Osteocyte (in vitro differentiated cells): ENCODE measurements at places on chromosomes 12 and 14. TPM values are rescaled to one million over a fixed set of nuclear protein-coding genes. Genes with fewer than 3 reads are reported as not detected.

SUPT16H gene
- 82.5 and 85.6 TPM in 2 replicates for total RNA-seq

SERPINA1 gene
- not detected in 2 replicates for total RNA-seq

MGST1 gene
- total RNA-seq, result 17.8 and 17.9 TPM in 2 replicates

ZNF664 gene
- 133 and 134 TPM in 2 replicates for total RNA-seq

GLI1 gene
- total RNA-seq, result 3.5 and 7.7 TPM in 2 replicates

C14orf132 gene
- 84.8 and 86.9 TPM in 2 replicates for total RNA-seq

IFT81 gene
- 13.1 TPM in 2 replicates for total RNA-seq

ENDOU gene
- total RNA-seq, result not detected in 2 replicates

TSHR gene
- not detected in 2 replicates for total RNA-seq

TMEM260 gene
- total RNA-seq, result 22.5 and 32.3 TPM in 2 replicates

RAD9B gene
- 0.44 and 0.64 TPM in 2 replicates for total RNA-seq

HCAR1 gene
- total RNA-seq, result 0.21 and 0.37 TPM in 2 replicates

MSRB3 gene
- 75.8 and 77.3 TPM in 2 replicates for total RNA-seq

EP400 gene
- 51.3 and 51.8 TPM in 2 replicates for total RNA-seq

HHIPL1 gene
- total RNA-seq, result 2.0 and 2.7 TPM in 2 replicates

RD3L gene
- not detected in 2 replicates for total RNA-seq

LGR5 gene
- total RNA-seq, result 55.8 and 56.4 TPM in 2 replicates
